CD14-positive monocyte (primary cell): ENCODE measurements at places on chromosomes 13 and 19.
A peak's percentile ranks its signal among the peaks of the same experiment; 100 is the strongest.

- no peak for DNase-seq
Observed at GRCh38 chr19:3633559-3633988, 7.0 kb upstream of the CACTIN start.

DNA sequence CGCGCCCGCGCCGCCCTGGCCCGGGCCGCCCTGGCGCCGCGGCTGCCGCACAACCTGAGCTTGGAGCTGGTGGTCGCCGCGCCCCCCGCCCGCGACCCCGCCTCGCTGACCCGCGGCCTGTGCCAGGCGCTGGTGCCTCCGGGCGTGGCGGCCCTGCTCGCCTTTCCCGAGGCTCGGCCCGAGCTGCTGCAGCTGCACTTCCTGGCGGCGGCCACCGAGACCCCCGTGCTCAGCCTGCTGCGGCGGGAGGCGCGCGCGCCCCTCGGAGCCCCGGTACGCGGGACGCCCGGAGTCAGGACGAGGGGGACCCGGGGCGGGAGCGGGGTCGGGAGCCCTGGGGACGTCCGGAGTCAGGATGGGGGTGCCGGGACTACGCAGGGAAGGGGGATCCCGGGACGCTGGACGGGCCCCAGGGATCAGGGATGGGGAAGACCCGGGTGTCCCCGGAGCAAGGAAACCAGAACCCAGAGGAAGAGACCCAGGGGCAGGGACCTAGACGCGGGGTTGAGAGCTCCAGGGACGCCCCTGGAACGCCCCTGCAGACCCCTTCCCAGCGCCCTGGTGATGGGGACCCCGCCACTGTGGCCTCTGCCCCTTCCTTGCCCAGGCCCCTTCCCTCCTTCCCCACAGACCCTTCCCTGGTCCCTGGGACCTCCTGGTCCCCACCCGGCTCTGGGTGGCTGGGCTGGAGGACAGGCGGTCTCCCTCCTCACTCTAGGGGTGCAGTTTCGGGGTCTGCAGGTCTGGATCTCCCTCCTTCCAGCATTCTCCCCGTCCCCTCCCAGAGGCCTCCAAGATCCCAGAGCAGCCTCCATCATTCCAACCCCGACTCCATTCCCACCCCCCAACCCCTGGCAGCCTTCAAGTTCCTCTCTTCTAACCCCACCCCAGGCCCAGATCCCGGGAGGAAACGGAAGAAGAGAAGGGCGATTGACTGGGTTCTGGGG lies 645 bp downstream of the GRIN3B start:
- DNase-seq: no peak

DNA sequence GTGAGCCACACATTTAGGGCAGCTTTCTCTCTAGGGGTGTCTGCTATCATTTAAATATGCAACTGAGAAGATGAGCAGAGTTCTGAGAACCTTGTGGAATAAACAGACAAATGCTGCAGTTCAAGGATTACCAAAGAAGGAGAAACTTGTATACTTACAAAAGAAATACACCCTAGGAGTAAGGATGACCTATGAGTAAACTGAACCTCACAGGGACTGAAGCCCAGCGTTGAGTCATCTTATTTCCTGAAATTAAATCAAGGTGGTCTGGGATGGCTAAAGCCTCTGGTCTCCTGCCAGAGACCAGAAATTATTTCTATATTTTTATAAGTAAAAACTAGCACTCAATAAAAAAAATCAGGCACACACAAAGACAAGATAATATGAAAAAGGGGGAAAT lies 40.1 kb downstream of the FAM216B start:
- no peak for DNase-seq

GRCh38 chr13:74479124-74479523 lies 344.9 kb upstream of the KLF12 start:
- no peak for DNase-seq

DNA sequence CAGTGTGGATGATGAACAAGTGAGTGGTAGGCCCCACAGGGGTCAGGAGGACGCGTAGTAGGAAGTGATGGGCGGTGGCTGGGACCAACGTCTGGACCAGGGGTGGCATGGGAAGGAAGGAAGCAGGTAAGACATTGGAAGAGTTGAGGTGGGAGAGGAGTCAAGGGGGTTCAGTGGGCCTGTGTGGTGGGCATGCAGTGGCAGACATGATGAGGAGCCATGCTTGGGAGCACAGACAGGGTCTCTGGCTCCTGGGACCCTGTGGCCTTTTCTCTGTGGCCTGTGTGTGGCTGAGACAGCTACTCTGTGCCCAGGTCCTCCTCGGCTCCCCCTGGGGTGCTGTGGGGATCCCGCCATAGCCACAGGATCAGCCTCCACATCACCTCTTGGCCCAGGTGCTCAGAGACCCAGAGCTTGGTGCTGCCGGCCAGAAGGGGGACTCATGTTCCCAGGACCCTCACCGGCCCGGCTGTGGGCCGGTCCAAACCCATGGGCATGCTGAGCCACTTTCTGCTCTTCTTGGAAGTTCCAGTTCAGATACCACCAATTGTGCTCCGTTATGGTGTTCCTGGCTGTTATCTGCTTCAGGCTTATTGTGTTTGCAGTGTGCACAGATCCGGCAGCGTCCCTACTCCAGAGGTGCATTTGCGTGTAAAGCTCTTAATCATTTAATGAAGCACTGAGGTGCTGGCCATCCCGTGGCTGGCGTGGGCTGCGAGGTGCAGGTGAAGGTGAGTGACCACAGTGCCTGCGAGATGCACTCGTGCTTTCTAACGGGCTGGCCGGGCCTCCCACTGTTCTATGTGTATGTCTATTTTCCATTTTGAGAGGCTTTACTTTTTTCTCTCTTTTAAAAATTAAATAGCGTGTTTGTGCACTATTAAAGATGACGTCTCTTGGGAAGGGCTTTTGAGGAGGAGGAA lies 147.9 kb downstream of the TEX29 start:
- DNase-seq: no peak

DNA sequence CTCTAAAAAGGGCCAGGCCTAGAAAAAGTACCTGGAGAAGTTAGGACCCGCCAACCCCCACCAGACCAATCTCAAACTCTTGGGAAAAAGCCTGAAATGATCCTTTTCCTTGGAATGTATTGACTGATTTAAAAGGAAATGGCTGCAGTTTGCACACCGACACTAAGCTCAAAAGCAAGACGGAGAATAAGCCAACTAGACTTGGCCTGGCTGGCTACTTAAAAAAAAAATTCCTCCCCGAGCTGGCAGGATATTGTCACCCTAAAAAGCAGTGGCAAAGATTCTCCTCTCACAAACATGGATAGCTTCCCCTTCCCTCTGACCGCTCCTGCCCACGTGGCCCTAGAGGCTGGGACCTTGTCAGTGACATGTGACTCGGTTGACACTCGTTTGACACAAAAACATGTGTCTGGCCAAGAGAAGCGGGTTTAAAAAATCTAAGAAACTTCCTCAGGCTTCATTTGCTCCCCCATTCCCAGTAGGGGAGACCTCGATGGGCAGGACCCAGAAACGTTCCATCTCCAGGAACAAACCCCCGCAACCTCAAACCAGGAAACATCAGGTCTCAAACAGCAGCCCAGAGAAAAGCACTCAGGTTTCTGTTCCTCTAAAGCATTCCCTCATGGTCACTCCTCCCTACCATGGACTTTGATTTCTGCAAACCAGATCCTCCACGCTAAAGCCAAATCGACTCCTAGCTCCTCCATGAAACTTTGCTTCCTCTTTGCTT lies 1.3 kb downstream of the RFX1 start:
- DNase-seq: peak; percentile 87

DNA sequence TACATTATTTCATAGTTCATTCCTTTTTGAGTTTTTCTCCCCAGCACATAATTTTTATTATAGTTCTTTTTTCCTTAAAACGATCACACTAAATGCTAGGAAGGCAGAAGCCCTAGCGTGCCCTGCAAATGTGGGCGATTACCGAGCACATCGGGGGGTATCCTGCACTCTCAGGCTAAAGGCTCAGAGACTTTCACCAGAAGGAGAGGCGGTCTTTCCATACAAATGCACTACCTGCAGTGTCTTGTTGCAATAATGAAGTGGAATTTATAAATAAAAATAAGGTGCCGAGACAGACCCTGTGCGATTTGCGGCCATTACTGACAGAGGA lies 29.3 kb upstream of the SPACA7 start:
- no peak for DNase-seq

GRCh38 chr13:87538366-87539052 lies 132.7 kb upstream of the SLITRK5 start:
- no peak for DNase-seq

GRCh38 chr13:112674412-112675365 lies 15.1 kb upstream of the ATP11A start:
- no peak for DNase-seq

- DNase-seq: no peak
Observed at GRCh38 chr13:99057310-99057975, 79.6 kb upstream of the DOCK9 start.

- no peak for DNase-seq
Observed at GRCh38 chr13:103178986-103179943, 113.0 kb upstream of the SLC10A2 start.

GRCh38 chr19:10864538-10864899 lies 6.8 kb upstream of the CARM1 start:
- DNase-seq: peak; percentile 65

DNA sequence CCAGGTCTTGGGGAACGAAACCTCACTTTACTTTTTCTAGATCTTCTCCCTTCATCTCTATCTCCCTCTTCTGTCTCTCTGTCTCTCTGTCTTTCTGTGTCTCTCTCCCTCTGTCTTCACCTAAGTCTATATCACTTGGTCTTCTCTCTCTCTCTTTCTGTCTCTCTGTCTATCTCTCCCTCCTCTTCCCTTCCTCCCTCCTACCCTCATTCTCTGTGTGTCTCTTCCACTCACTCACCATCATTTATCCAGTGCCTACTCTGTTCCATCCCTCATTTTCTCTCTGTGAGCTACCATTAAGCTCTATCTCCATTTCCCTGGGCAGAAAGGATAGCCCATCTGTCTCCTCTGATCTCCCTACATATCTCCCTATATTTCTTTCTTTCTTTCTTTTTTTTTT lies 32.2 kb upstream of the FBL start:
- no peak for DNase-seq

- DNase-seq: no peak
Observed at GRCh38 chr13:79290595-79291244, 115.3 kb downstream of the RBM26 start.

- no peak for DNase-seq
Observed at GRCh38 chr13:101140087-101140770, 276.1 kb downstream of the NALCN start.
